ENCODE measurements at places on chromosomes 4 and X. TPM values are rescaled to one million over a fixed set of nuclear protein-coding genes. Genes with fewer than 3 reads are reported as not detected.

DNA sequence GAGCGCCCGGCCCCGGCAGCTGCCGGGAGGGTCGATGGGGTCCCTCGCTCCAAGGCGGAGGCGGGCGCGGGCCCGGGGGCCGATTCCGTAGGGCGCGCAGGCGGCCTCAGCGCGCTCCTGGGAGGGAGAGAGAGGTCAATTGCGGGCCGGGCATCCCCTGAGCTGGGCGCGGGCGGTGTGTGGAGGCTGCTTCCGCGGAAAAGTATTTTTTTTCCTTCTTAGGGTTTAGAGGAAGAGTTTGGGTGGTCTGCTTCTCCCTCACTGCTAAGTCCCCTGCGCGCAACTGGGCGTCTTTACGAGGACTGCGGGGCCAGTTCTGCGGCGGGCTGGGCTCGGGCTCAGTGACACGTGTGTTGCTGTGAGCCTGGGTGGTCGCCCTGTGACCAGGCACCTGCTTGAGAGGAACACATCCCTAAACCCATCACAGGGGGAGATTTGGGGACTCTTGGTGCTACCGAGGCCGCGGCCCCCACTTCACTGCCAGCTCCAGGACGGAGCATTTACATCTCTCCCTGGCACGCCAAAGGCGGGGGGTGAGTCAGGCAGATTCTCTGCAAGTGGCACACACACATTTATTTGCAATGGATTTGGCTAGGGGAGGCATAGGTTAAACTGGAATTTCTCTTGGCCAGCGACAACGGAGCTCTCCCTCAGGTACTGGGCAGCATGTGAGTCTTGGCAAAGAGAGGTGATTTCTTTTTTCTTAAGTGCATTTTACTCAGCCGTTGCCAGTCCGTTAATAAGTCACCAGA lies 151.2 kb upstream of the SLC4A4 start:
- no peaks in the 10 kb centered on the region for H3K36me3 ChIP-seq
- peak overlapping the region; percentile 71 for H3K4me3 ChIP-seq
- peaks cover 25% of the 10 kb centered on the region for H3K4me1 ChIP-seq
- no peak for DNase-seq
- H3K27me3 ChIP-seq: peaks cover 67% of the 10 kb centered on the region

DNA sequence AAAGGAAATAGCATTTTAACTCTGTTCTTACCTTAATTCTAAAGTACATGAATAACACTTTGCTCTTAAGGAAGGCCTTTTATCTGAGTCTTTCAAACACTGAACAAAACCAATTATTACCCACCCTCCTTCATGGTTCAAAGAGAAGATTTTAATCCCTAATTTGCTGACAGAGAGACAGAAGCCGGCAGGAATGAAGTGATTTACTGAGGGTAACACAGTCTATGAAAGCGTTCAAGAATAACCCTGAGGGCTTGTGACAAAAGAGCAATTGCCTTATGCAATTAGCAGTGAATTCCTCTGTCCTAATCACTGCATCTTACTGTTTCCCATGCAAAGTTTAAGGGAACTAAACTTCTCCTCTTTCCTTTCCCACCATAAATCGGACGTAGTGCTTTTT lies 144.1 kb downstream of the PACRGL start:
- no peaks in the 10 kb centered on the region for H3K27me3 ChIP-seq
- no peak for DNase-seq
- no peak overlapping the region for H3K27ac ChIP-seq
- H3K36me3 ChIP-seq: no peaks in the 10 kb centered on the region
- no peaks in the 10 kb centered on the region for H3K4me1 ChIP-seq
- no peak overlapping the region for H3K4me3 ChIP-seq

DNA sequence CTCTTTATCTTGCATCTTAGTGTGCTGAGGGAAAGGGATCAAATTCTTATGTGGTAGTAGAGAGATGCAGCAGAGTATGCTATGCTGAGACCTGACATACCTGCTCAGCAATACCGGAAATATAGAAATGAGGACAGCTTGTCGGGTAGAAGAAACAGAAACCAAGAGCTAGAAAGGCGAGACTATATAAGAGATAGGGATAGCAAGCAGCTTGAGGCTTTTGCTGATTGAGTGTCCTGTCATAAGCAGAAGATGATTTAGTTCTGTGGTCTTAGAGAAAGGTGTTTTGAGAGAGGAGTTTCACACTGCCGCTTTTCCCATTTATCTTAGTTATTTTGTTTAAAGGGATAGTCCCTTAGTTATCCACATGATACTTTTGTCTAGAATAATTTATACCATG lies 31.7 kb downstream of the USP9X start:
- peak overlapping the region; percentile 66 for H3K4me3 ChIP-seq
- no peaks in the 10 kb centered on the region for H3K27me3 ChIP-seq
- H3K36me3 ChIP-seq: peaks cover 4% of the 10 kb centered on the region
- peak; percentile 20 for DNase-seq

- H3K4me1 ChIP-seq: peaks cover 30% of the 10 kb centered on the region
- peak; percentile 8 for DNase-seq
- peak overlapping the region; percentile 86 for H3K27ac ChIP-seq
- no peaks in the 10 kb centered on the region for H3K27me3 ChIP-seq
- no peak overlapping the region for H3K4me3 ChIP-seq
These were observed 2.8 kb downstream of the PJA1 start for GRCh38 chrX:69162361-69162865.

- H3K4me3 ChIP-seq: no peak overlapping the region
- H3K27ac ChIP-seq: no peak overlapping the region
- no peaks in the 10 kb centered on the region for H3K4me1 ChIP-seq
- H3K36me3 ChIP-seq: no peaks in the 10 kb centered on the region
- no peak for DNase-seq
- H3K27me3 ChIP-seq: no peaks in the 10 kb centered on the region
These were observed 252.4 kb downstream of the SPOCK3 start for GRCh38 chr4:166981847-166982246.

GRCh38 chr4:1208970-1209704 lies 36.8 kb upstream of the SPON2 start:
- DNase-seq: no peak
- peaks cover 7% of the 10 kb centered on the region for H3K36me3 ChIP-seq
- H3K27me3 ChIP-seq: no peaks in the 10 kb centered on the region
- H3K4me1 ChIP-seq: peaks cover 13% of the 10 kb centered on the region

GRCh38 chrX:3820167-3820566 lies 106.7 kb upstream of the PRKX start:
- no peak overlapping the region for H3K27ac ChIP-seq
- DNase-seq: no peak
- no peak overlapping the region for H3K4me3 ChIP-seq

- no peaks in the 10 kb centered on the region for H3K27me3 ChIP-seq
- DNase-seq: no peak
- no peak overlapping the region for H3K4me3 ChIP-seq
- H3K4me1 ChIP-seq: no peaks in the 10 kb centered on the region
These were observed 806.3 kb downstream of the STIM2 start for GRCh38 chr4:27666943-27667342.

- DNase-seq: no peak
- H3K4me1 ChIP-seq: no peaks in the 10 kb centered on the region
- no peak overlapping the region for H3K27ac ChIP-seq
- peaks cover 3% of the 10 kb centered on the region for H3K27me3 ChIP-seq
- H3K4me3 ChIP-seq: no peak overlapping the region
These were observed 68.4 kb upstream of the BMPR1B start for GRCh38 chr4:94689155-94689860.

DNA sequence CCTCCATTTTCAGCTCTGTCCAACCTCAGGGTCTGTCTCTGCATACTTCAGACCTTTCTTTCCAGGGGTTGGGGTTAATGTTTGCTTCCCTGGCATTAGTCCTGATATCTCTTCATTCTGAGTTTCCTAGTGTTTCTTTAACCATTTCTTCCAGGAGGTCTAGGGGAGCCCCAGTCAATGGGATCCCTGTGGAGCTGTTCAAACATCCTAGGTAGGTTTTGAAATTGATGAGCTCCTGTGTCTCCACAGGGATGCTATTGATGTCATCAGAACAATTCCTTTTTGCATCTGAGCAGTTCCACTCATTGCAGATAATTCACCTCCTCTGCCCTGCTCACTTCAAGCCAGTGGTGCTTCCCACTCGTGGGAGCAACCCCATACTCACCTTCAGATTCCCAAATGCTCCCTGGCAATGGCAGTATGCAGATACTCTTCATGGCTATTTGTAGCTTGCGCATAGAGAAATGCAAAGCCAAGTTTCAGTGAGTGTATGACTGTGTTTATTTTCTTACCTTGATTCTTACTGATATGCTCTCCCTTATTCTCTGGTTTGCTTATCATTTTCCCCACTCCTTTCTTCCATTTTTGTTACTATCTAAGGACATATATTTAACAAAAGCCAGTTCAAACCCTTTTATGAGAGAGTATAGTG lies 33.7 kb upstream of the LIMCH1 start:
- H3K4me1 ChIP-seq: no peaks in the 10 kb centered on the region
- no peak for DNase-seq
- no peak overlapping the region for H3K4me3 ChIP-seq
- H3K27ac ChIP-seq: no peak overlapping the region
- H3K27me3 ChIP-seq: no peaks in the 10 kb centered on the region

DNA sequence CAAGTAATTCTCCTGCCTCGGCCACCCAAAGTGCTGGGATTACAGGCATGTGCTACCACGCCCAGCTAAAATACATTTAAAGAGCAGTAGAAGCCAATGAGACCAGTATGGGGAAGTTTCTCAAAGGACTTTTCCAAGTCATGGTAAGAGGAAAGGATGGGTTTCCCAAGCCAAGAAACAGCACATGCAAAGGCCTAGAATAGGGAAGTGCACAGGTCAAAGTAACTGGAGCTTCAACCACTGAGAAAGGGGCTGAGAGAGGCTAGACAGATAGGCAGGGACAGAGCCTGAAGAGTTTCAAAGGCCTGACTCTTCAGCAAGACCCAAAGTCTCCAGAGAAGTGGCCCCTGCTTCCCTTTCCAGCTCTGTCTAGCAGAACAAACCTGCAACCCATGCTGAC lies 162.1 kb downstream of the CORIN start:
- no peak overlapping the region for H3K4me3 ChIP-seq
- H3K27me3 ChIP-seq: peaks cover 9% of the 10 kb centered on the region
- no peak overlapping the region for H3K27ac ChIP-seq
- no peaks in the 10 kb centered on the region for H3K4me1 ChIP-seq
- no peak for DNase-seq
- no peaks in the 10 kb centered on the region for H3K36me3 ChIP-seq

GRCh38 chr4:146186596-146186995 lies 11.1 kb downstream of the LSM6 start:
- no peak for DNase-seq
- H3K4me3 ChIP-seq: no peak overlapping the region
- H3K36me3 ChIP-seq: peaks cover 52% of the 10 kb centered on the region
- no peak overlapping the region for H3K27ac ChIP-seq
- H3K4me1 ChIP-seq: peaks cover 2% of the 10 kb centered on the region
- no peaks in the 10 kb centered on the region for H3K27me3 ChIP-seq

DNA sequence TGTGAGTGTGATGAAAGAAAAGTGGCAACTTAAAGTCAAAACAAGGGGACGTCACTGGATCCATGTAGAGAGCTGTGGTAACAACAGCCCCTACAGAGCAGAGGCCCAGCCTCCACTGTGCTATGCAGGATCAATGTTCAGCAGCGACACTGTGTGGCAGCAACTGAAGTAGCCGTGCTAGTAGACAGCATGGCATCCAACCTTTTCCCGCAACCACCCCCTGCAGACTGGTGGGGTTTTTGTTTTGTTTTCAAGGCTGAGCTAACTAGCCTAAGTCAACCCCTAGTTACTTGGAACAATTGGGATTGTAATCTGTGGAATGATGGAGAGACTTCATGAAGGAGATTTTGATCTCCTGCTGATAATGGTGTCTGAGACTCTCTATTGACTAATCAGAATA lies 44.4 kb upstream of the PPARGC1A start:
- H3K36me3 ChIP-seq: no peaks in the 10 kb centered on the region
- no peak overlapping the region for H3K27ac ChIP-seq
- H3K4me1 ChIP-seq: no peaks in the 10 kb centered on the region
- no peak overlapping the region for H3K4me3 ChIP-seq

DNA sequence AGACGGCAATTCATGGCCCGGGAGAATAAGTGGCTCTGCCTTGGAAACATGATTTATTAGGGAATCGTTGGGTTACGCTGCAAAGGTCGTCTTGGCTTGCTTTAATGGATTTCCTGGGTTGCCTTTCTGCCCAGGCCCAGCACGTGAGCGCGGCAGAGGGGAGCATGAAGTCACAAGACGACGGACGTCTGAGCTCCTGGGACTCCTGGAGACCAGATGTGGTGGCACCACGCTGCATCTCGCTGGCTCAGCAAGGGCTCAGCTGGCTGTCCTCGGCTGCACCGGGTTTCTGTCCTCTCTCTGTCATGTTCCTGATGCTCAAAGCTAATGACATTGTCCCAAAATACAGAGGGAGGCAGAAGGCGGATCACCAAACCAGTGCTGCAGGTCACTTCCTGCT lies 61.2 kb downstream of the C4orf50 start:
- DNase-seq: no peak
- H3K27ac ChIP-seq: no peak overlapping the region
- no peaks in the 10 kb centered on the region for H3K36me3 ChIP-seq

DNA sequence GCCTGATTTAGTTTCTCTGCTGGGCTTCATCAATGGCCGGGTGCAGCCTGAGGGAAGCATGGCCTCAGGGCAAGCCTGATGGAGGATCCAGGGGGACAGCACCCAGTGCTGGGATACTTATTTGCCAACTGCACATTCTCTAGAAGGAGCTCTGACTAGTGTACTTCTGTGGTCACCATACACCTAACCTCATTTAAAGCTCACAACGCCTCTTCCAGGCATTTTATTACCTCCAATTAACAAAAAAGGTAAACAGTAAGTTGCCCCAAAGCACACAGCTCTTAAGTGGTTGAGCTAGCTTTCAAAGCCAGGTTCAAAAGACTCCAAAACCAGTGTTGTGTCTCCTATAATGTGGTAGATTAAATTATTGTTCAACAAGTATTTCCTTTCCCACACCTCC lies 26.8 kb upstream of the ATXN3L start:
- H3K27ac ChIP-seq: no peak overlapping the region
- H3K27me3 ChIP-seq: no peaks in the 10 kb centered on the region
- H3K4me1 ChIP-seq: no peaks in the 10 kb centered on the region
- no peak for DNase-seq
- H3K4me3 ChIP-seq: no peak overlapping the region

GRCh38 chr4:176205299-176205698 lies 9.9 kb upstream of the SPATA4 start:
- no peak for DNase-seq
- no peak overlapping the region for H3K4me3 ChIP-seq
- H3K4me1 ChIP-seq: no peaks in the 10 kb centered on the region
- no peaks in the 10 kb centered on the region for H3K36me3 ChIP-seq

SHOX gene
- not detected for total RNA-seq

TENM3 gene
- total RNA-seq: not detected

ZCCHC12 gene
- not detected for total RNA-seq

TMPRSS11E gene
- total RNA-seq: not detected

GASK1B gene
- not detected for total RNA-seq

PDGFRA gene
- not detected for total RNA-seq

MTTP gene
- not detected for total RNA-seq

ABCB7 gene
- total RNA-seq: 26.7 TPM

TACR3 gene
- not detected for total RNA-seq

GPR50 gene
- total RNA-seq: not detected

PPP2R2C gene
- total RNA-seq: not detected

SAGE1 gene
- total RNA-seq: not detected

Measured in activated CD4-positive, alpha-beta T cell treated with anti-CD3 and anti-CD28 coated beads, Interleukin-2, amount 10 ng/mL, durations not matched to agents 7 days and 5 days (primary cell).